Natural killer cell (primary cell): ENCODE measurements at places on chromosomes 1 and 21.

DNA sequence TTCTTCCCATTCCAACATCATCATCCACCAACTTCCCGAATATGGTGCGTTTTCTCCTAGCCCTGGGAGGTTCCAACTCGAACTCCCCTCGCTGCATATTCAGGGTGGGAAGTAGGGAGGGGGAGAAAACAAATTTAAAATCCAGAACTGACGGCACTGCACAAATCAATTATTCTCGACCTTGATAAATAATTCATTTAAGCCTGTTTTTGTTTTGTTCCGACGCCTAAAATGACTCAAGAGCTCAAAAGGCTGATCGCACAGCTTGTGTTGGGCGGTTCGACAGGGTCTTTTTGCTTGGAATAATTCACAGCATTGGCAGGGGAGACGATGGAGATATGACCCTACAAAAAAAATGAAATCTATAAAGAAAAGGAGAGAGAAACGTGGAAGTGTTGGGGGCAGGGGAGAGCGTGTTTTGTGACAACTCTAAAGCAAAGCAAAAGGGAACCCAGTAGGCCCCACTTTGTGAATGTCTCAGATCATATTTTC lies 3.1 kb upstream of the BARHL2 start:
- no peak for DNase-seq

- no peak for DNase-seq
Observed at GRCh38 chr1:167997037-167997575, 60.2 kb upstream of the MPC2 start.

DNA sequence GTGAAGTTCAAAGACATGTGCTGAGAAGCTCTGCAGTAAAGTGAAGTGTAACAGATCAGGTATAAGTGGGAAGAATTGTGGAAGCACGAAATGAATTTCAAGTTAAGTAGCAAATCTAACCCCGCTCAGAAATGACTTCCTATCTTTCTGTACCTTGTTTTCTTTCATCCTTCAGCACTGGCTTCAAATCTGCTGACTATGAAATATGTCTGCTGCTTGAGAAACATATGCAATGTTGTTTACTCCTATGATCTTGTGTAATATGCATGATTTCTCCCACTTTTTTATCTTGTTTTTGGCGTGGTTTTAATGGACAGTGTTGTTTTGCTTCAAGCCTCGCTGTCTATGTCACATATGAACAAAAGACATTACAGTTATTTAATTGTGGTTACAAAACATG lies 545.3 kb upstream of the NCAM2 start:
- DNase-seq = no peak

DNA sequence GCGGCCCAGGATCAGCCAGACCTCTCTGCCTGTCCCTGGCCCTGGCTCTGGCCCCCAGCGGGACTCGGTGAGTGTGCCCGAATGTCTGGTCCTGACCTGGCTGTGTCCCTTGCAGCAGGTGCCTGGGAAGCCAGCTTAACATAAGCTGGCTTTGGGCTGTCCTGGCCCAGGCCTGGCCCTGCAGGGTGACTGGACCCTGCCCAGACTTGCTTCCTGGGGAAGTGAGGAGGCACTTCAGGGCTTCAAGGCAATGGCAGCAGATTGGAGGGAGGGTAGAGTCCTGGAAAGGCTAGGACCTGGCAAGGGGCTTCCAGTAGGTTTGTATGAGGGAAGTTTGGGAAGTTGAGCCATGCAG lies 16.4 kb downstream of the RPS6KA1 start:
- DNase-seq = no peak
